ENCODE measurements at places on chromosomes 13 and 19.

GRCh38 chr13:91144486-91144885 is 203.0 kb upstream of the MIR17HG start:
- no peak for DNase-seq

- DNase-seq = no peak
These were observed 1.2 kb downstream of the YJEFN3 start for GRCh38 chr19:19529783-19530422.

DNA sequence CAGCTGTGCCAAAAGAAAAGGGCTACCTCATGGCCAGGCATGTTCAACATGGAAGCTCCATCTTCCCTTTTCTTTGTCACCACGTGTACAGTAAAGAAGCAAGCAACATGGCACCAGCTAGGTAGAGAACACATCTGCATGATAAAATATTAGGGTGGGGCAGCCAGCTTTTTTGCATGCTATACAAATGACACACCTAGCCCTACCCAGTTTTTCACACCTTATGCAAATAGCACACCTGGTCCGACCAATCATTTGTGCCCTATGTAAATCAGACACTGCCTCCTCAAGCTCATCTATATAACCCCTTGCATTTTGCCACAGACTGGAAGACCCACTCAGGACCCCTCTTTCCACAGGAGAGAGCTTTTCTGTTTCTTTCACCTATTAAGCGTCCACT is 85.5 kb downstream of the STOML3 start:
- DNase-seq = no peak

- no peak for DNase-seq
These were observed 650.8 kb upstream of the PCDH9 start for GRCh38 chr13:67880916-67881315.

- DNase-seq = peak; percentile 61
These were observed 3.9 kb downstream of the MIDN start for GRCh38 chr19:1252221-1252820.

DNA sequence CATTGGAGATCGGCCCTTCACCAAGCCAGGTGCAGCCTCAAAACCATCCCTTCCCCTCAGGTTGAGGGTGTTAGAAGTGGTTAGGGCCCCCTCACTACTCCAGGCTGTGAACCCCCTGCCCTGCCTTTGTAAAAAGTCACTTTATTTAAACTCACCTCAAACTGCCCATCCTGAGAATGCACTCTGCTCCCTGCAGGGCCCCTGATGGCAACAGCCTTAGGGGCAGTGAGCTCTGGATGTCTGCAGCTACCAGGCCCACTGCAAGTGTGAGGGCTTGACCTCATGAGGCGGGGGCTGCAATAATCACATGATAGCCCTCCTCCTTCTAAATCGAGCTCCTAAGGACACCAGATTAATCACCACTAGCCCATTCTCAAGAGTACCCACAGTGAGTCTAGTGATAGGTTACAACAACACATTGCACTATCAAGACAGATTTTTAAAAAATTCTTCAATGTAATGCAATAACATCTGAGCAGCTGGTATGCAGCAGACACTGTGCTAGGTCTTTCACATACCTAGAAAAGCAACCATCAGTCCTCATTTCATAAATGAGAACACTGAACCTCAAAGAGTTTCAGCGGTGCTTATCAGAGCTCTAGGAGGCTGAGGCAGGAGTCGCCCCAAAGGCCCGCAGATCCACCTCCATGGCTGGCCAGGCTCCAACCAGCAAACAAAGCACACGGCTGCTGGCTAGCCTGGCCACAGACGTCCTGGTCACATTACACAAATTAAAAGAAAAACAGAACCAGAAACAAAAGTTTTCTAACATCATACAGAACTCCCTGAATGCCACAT is 26.0 kb downstream of the SLC7A1 start:
- DNase-seq = no peak

- no peak for DNase-seq
These were observed 3.6 kb downstream of the ZIK1 start for GRCh38 chr19:57587529-57587928.

DNA sequence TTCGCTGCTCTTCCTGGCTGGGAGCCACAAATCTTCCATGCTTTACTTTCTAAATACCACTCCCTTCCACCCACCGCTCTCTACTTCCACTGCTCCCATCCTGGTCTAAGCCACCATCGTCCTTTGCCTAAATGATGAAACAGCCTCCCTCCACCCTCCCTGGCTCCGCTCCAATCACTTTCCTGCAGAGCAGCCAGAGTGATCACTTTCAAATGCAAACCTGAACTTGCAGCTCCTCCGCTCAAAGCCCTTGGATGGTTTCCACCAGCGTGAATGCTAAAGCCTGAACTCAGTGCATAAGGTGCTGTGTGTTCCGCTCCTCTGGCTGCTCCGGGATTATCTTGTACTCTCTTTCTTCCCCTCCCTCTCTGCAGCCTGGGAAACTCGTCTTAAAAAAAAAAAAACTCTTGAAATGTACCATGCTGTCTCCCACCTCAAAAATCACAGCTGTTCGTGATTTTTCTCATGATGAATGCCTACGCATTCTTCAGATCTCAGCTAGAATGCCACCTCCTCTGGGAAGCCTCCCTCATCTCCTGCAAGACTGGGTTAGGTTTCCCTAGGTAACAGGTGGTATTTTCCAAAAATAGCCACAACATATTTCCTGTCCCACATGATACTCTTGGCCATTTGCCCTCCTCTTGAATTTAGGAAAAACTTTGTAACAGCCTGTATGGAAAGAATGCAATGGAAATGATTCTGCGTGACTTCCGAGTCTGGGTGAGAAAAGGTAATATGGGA is 3.7 kb upstream of the SIN3B start:
- no peak for DNase-seq

- no peak for DNase-seq
These were observed 158.1 kb upstream of the SGCG start for GRCh38 chr13:23022704-23023103.

GRCh38 chr13:45199711-45200110 is 1.1 kb downstream of the KCTD4 start:
- no peak for DNase-seq

GRCh38 chr13:114339857-114340534 is 25.7 kb downstream of the CHAMP1 start:
- peak; percentile 40 for DNase-seq

DNA sequence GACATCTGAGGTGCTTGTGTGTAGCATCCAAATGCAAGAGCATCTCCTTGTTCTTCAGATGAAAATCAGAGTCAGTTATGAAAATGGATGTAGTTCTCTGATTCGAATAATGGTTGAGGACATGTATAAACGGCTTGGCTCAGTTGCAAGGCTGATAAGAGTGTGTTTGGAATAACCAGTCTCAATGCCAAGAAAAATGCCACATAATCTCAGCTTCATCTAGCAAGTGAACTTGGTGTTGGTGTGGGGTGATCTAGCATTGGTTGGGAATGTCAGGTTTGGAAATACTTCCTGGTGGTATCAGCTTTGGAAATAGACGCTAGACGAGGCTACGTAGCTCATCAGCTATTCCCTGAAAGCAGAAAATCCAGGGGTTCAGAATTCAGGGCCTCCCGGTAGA is 362.0 kb downstream of the FGF9 start:
- no peak for DNase-seq

DNA sequence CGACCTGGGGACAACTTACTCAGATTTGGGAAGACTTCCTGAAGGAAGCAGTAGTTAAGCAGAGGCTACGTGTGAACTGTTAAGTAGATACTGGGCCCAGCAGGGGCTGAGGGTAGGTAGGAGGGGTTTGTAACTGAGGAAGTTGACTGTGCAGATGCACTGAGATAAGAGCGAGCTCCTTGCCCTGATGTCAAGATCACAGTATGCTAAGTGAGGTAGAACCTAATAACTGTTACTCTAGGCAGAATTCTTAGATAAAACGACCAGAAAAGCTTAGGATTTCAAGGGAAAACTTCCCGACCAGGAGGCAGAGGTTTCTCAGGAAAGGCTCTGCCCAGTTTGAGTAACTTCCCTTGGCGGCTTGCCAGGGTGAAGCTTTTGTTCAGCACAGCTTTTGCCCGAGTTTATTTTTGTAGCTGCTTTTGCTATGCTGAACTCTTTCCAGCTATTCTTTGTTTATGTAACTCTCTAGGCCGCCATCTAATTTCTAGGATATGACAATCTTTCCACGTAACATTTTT is 632.1 kb downstream of the DIAPH3 start:
- no peak for DNase-seq

DNA sequence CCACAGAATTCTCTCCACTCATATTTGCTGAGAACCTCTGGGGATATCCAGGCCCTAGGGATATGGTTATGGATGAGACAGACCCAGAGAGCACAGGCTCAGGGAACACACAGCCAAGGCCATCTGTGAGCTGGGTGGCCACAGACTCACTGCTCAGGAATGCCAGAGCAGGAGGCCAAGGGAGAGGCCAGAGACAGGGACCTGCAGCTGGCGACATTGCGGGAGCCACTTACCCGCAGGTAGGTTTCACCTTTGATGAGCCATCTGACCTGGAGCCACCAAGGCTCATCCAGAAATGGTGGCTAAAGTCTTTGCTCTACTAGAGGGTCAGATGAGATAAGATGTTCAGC is 29.4 kb downstream of the CCNE1 start:
- DNase-seq = no peak

DNA sequence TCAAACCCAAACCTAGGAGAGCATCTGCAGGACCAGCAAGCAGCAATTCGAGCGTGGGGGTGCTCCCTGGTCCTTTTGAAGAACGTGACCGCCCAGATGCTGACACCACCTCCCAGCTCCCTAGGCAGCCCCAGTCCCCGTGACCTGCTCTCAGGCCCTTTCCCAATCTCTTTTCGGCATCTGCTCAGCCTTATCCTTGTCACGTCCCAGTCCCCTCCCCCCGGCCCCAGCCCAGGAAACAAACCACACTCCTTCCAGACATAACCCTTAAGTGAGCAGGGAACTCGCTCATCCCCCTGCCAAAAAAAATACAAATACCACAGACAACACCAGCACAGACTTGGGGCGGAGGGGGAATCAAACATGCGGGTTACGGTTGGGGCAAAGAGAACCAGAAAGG is 3.3 kb downstream of the MLLT1 start:
- DNase-seq = no peak

GRCh38 chr13:31424130-31424729 is 224.5 kb downstream of the B3GLCT start:
- peak; percentile 59 for DNase-seq
